ENCODE measurements at places on chromosomes 12 and 14. TPM values are rescaled to one million over a fixed set of nuclear protein-coding genes. Genes with fewer than 3 reads are reported as not detected.
A peak's percentile ranks its signal among the peaks of the same experiment; 100 is the strongest.

GRCh38 chr12:90653040-90653439 is 301.9 kb downstream of the CCER1 start:
- no peak for DNase-seq

DNA sequence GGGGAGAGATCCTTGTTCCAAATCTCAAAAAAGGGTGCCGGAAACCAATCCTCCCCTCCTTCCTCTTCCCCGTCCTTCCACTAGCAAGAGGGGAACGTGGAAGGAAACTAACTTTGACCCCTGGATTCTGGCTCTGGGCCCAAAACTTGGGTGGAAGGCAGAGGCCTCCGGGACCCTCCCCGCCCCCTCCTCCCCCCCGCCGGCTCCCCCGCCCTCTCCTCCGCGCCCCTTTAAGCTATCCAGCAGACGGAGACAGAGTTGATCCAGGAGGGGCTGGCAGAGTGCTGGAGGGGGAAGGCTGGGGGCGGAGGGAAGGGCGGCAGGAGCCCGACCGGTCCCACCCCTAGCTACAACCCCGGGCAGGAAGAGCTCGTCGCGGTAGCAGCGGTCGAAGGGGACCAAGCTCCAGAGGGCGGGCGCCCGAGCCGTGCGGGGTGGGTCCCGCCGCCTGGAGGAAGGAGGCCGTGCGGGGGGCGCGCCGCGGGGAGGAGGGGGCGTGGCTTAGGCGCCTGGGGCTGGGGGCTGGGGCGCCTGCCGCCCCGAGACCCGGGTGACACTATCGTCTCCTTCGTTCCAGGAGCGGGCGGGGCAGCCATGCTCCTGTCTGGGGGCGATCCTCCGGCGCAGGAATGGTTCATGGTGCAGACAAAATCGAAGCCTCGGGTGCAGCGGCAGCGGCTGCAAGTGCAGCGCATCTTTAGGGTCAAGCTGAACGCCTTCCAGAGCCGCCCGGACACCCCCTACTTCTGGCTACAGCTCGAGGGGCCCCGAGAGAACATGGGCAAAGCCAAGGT is at the start of gene NYNRIN:
Gene NYNRIN (plus strand): TSS at position 351 of the 794 bp plus-strand sequence. CDS start 244 bp downstream, at position 595.
- DNase-seq = peak; percentile 66

GRCh38 chr14:65302571-65303189 is 109.8 kb upstream of the FUT8 start:
- peak; percentile 39 for DNase-seq

DNA sequence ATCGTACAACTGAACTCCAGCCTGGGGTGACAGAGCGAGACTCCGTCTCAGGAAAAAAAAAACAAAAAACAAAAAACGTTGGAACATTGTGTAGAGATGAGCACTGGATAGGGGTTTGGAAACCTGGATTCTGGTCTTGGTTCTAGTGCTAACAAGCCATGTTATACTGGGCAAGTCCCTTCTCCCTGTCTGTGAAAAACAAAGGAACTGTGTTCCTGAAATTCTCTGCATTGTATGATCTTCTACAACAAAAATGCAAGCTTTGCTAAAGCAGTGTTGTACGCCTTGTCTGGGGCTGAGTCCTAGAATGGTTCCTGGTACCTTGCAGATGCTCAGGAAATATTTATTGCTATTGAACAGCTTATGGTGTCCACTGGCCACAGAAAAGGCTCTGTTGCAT is 13.4 kb downstream of the GPRC5D start:
- DNase-seq = no peak

DNA sequence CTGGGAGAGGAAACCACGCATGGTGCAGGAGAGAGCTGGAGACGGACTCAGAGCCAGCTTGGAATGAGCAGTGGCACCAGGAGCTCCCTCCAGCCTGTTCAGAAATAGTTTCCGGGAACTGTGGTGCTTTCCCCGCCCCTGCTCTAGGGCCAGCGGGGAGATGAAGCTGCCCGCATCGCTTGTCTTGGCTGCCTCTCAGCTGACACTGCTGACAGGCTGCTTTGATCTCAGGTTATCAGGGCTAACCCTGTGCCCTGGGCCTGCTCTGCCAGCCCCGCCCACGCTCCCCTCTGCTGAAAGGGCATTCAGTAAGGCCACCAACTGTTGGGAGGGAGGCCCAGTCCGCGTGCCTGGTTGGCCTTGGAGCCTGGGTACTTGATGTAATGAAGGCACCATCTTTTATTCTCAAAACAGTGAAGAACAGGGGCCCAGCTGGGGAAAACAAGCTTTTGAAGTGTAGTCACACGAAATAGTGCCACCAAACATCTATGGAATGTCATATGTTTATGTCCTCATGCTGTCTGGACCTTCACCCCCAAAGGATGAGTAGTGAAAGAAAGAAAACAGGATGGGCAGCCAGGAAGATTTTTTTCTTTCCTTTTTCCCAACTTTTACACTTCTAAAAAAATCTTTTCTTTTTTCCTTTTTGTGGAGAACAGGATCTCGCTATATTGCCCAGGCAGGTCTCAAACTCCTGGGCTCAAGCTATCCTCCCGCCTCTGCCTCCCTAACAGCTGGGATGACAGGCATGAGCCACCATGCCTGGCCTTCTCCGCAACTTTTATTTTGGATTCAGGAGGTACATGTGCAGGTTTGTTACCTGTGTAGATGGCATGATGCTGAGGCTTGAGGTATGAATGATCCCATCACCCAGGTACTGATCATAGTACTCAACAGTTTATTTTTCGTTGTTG is 115.9 kb upstream of the TBX3 start:
- peak; percentile 22 for DNase-seq

DNA sequence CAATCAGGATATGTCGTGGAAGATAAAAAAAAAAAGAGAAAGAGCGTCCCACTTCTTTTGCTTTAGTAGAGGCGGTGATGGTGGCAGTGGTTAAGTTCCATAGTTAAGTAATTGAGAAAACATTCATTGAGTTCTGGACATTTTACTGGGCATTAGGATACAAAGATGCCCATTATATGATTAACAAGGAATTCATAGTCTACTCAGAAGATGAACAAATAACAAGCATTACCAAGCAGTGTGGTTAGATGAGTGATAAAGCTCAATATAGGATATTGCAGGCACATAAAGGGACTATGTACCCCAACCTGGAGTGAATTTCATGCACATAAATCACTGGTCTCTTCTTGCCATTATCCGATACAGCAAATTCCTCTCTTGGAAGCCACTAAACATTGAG is 53.7 kb downstream of the ALG10B start:
- DNase-seq = no peak

The SLC8A3 gene
- 0.40 TPM for total RNA-seq

The B3GNT4 gene
- 0.69 TPM for total RNA-seq

The CLEC4A gene
- total RNA-seq = 1.8 TPM
